Tracheal epithelial cell (primary cell): ENCODE measurements at places on chromosomes 7 and 10. TPM values are rescaled to one million over a fixed set of nuclear protein-coding genes. Genes with fewer than 3 reads are reported as not detected.

Gene MAT1A
- total RNA-seq: under 0.01 TPM in 1 of 2 replicates, not detected in the other

Gene LRRD1
- total RNA-seq: not detected in 2 replicates

Gene EPHB4
- total RNA-seq: 129 and 175 TPM in 2 replicates

Gene ST8SIA6
- total RNA-seq: 0.64 TPM in 1 of 2 replicates, not detected in the other

Gene FBXL13
- total RNA-seq: 0.21 and 0.72 TPM in 2 replicates

Gene PITX3
- total RNA-seq: not detected in 2 replicates

Gene PAPSS2
- total RNA-seq: 1.1 and 12.3 TPM in 2 replicates

Gene NODAL
- total RNA-seq: not detected in 2 replicates

Gene CYP26A1
- total RNA-seq: not detected in 2 replicates

Gene PCGF6
- total RNA-seq: 14.3 and 17.1 TPM in 2 replicates

Gene TAS2R4
- total RNA-seq: 0.96 and 1.7 TPM in 2 replicates

Gene CALML5
- total RNA-seq: 4.3 TPM in 1 of 2 replicates, not detected in the other

Gene CCDC3
- 0.96 and 1.7 TPM in 2 replicates for total RNA-seq

Gene MSMB
- total RNA-seq: not detected in 2 replicates

Gene ZCWPW1
- 1.4 and 2.8 TPM in 2 replicates for total RNA-seq

Gene EIF5AL1
- total RNA-seq: 0.43 and 0.48 TPM in 2 replicates

Gene EXOSC1
- total RNA-seq: 25.1 and 33.0 TPM in 2 replicates

Gene GIMAP2
- total RNA-seq: 0.24 TPM in 1 of 2 replicates, not detected in the other

Gene EPC1
- total RNA-seq: 9.8 and 12.8 TPM in 2 replicates

Gene FEZF1
- total RNA-seq: not detected in 2 replicates

Gene MSS51
- 0.24 and 0.85 TPM in 2 replicates for total RNA-seq

Gene ZNF503
- total RNA-seq: 4.8 and 6.0 TPM in 2 replicates

Gene H2BK1
- total RNA-seq: not detected in 2 replicates

Gene TRPV5
- total RNA-seq: not detected in 2 replicates

Gene AKR1E2
- 5.8 and 29.2 TPM in 2 replicates for total RNA-seq

Gene CALML3
- total RNA-seq: 1.1 and 2.7 TPM in 2 replicates

Gene FAM25G
- total RNA-seq: not detected in 2 replicates

Gene SPDYE16
- not detected in 2 replicates for total RNA-seq

Gene CASP2
- 10.0 and 15.7 TPM in 2 replicates for total RNA-seq

Gene CLRN3
- total RNA-seq: not detected in 2 replicates

Gene CHAT
- not detected in 2 replicates for total RNA-seq

Gene ZEB1
- 2.1 and 10.6 TPM in 2 replicates for total RNA-seq

Gene FAM25A
- 10.8 TPM in 1 of 2 replicates, not detected in the other for total RNA-seq

Gene ZMYND11
- total RNA-seq: 32.0 and 41.1 TPM in 2 replicates

Gene POLR3A
- 19.3 and 19.6 TPM in 2 replicates for total RNA-seq

Gene GDF2
- not detected in 2 replicates for total RNA-seq

Gene GRM3
- not detected in 2 replicates for total RNA-seq

Gene KIF11
- 3.0 and 3.1 TPM in 2 replicates for total RNA-seq

Gene STEAP1B
- 7.0 and 8.2 TPM in 2 replicates for total RNA-seq

Gene BTBD16
- total RNA-seq: not detected in 2 replicates

Gene INSYN2A
- total RNA-seq: under 0.01 TPM in 1 of 2 replicates, not detected in the other

Gene XRCC2
- total RNA-seq: under 0.01 and 0.48 TPM in 2 replicates
